ENCODE measurements at places on chromosomes 7 and 10. TPM values are rescaled to one million over a fixed set of nuclear protein-coding genes. Genes with fewer than 3 reads are reported as not detected.
A peak's percentile ranks its signal among the peaks of the same experiment; 100 is the strongest.

- no peak overlapping the region for H3K4me3 ChIP-seq
- H3K4me1 ChIP-seq = no peaks in the 10 kb centered on the region
- H3K36me3 ChIP-seq = no peaks in the 10 kb centered on the region
- H3K27me3 ChIP-seq = no peaks in the 10 kb centered on the region
Observed at GRCh38 chr7:83486957-83487356, 162.0 kb downstream of the SEMA3E start.

GRCh38 chr7:131506597-131506996 lies 49.8 kb downstream of the PODXL start:
- no peak overlapping the region for H3K27ac ChIP-seq
- H3K36me3 ChIP-seq = no peaks in the 10 kb centered on the region
- H3K4me3 ChIP-seq = no peak overlapping the region
- DNase-seq = no peak
- H3K4me1 ChIP-seq = no peaks in the 10 kb centered on the region

DNA sequence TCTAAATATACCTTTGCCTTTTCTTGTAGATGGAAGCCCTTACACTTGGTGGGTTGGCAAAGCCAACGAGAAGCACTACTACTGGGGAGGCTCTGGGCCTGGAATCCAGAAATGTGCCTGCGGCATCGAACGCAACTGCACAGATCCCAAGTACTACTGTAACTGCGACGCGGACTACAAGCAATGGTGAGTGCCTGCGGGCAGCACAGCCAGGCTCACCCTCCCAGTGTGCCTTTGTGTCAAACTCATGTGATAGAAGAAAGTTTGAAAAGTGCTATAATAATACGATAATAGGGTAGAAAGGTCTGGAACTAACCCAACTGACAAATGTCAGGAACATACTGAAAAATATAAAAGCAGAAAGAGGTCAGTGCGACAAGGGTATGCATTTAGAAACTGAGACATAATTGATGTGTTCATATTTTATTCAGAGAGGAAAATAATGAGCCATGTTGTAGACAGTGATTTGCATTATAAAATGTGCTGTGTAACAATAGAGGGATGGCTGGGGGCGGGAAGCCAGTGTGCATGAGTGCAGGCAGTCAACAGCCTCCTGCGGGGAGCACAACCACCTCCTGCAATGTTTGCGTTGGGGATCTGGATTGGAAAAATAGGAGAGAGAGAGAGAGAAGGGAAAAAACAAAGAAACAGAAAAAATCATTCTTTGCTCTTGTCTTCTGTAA lies 686.9 kb upstream of the C7orf33 start:
- no peak overlapping the region for H3K4me3 ChIP-seq
- no peak overlapping the region for H3K27ac ChIP-seq
- no peak for DNase-seq
- no peaks in the 10 kb centered on the region for H3K27me3 ChIP-seq
- no peaks in the 10 kb centered on the region for H3K36me3 ChIP-seq
- no peaks in the 10 kb centered on the region for H3K4me1 ChIP-seq

- H3K4me1 ChIP-seq = no peaks in the 10 kb centered on the region
- H3K27ac ChIP-seq = no peak overlapping the region
- no peak overlapping the region for H3K4me3 ChIP-seq
- no peaks in the 10 kb centered on the region for H3K27me3 ChIP-seq
Observed at GRCh38 chr7:146864644-146865043, 748.0 kb downstream of the CNTNAP2 start.

- H3K4me3 ChIP-seq = no peak overlapping the region
- no peak for DNase-seq
- no peaks in the 10 kb centered on the region for H3K4me1 ChIP-seq
- H3K27me3 ChIP-seq = no peaks in the 10 kb centered on the region
- H3K36me3 ChIP-seq = no peaks in the 10 kb centered on the region
- H3K27ac ChIP-seq = no peak overlapping the region
Observed at GRCh38 chr10:130808686-130809085, 502.8 kb downstream of the TCERG1L start.

GRCh38 chr7:2527505-2528467 lies 8.2 kb downstream of the LFNG start:
- H3K27me3 ChIP-seq = no peaks in the 10 kb centered on the region
- H3K27ac ChIP-seq = peak overlapping the region; percentile 71

- H3K27me3 ChIP-seq = no peaks in the 10 kb centered on the region
- H3K4me1 ChIP-seq = no peaks in the 10 kb centered on the region
- H3K4me3 ChIP-seq = no peak overlapping the region
- no peak for DNase-seq
Observed at GRCh38 chr10:112732277-112732921, 217.6 kb upstream of the TCF7L2 start.

GRCh38 chr10:132264306-132264950 lies 43.3 kb downstream of the STK32C start:
- no peak for DNase-seq
- no peak overlapping the region for H3K27ac ChIP-seq
- H3K4me1 ChIP-seq = no peaks in the 10 kb centered on the region
- no peaks in the 10 kb centered on the region for H3K27me3 ChIP-seq

GRCh38 chr10:72796042-72796441 lies 97.5 kb upstream of the OIT3 start:
- H3K36me3 ChIP-seq = no peaks in the 10 kb centered on the region
- H3K4me3 ChIP-seq = no peak overlapping the region

DNA sequence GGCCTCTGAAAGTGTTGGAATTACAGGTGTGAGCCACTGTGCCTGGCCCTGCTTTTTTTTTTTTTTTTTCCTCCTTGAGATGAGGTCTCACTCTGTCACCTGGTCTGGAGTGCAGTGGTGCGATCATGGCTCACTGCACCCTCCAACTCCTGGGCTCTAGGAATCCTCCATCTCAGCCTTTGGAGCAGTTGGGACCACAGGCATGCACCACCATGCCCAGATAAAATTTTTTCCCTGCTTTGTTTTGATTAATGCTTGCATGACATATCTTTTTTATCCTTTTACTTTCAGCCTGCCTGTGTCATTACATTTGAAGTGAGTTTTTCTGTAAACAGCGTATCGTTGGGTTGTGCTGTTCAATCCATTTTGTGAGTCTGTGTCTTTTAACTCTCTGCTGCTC lies 97.0 kb downstream of the ANKRD61 start:
- H3K27me3 ChIP-seq = no peaks in the 10 kb centered on the region
- no peak for DNase-seq
- no peaks in the 10 kb centered on the region for H3K36me3 ChIP-seq

DNA sequence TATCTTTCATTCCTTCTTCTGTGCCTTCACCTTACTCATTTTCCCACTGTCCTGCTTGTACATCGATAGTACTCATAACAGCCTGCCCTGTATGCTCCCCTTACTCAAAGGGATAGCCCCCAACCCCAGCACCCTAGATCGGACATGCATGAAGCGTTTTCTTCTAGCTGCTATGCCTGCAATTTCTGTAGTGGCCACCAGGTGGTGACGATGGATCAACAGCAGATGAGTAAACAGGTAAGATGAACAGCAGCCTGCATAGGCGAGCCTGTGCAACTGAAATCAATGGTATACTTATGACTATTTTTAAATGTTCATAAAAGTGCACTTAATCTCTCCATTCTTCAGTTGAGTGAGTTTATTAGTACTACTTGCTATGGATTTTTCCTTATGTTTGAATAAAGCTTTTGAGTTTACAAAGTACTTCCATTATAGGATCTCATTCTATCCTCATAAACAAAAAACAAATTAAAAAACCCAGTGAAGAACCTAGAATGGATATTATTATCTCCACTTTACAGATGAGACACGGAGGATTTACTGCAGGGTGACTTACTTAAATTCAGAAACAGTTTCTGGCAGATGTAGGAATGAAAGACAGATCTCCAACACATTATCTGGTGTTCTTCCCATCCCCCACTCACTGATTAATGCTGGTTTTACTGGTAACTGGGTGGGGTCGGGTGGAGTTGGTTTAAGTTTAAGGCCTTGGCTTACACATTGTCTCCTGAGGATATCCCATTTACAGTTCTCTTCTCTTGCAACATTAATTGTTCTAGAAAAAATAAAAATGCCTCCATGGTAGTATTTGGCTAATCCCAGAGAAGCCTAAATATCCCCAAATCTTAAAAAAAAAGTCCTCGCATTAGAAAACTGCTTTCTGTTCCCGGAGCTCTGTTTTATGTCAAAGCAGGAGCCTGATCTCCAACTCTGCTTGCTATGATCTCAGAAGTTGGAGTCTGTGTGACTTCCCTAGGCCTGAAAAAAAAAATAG lies 222.1 kb downstream of the GLI3 start:
- no peak overlapping the region for H3K4me3 ChIP-seq
- no peaks in the 10 kb centered on the region for H3K36me3 ChIP-seq
- H3K27me3 ChIP-seq = no peaks in the 10 kb centered on the region
- H3K4me1 ChIP-seq = no peaks in the 10 kb centered on the region
- DNase-seq = peak; percentile 70

DNA sequence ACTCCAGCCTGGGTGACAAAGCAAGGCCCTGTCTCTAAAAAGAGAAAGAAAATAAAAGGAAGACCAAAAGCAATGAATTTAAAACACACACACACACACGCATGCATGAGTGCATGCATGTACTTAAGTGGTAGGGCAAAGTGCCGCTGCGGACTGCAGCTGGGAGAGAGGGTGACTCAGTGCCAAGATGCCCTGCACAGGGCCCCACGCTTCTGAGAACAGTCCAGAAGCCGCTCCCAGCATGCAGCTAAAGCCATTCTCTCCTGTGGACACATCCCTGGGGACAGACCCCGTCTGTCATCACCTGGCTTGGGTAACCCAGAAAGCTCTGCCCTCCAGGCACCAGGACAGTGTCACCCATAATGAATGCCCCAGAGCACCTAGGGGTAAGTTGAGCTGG lies 61.0 kb upstream of the MYL10 start:
- no peak overlapping the region for H3K4me3 ChIP-seq
- H3K4me1 ChIP-seq = no peaks in the 10 kb centered on the region
- no peak overlapping the region for H3K27ac ChIP-seq
- H3K36me3 ChIP-seq = no peaks in the 10 kb centered on the region
- no peaks in the 10 kb centered on the region for H3K27me3 ChIP-seq

DNA sequence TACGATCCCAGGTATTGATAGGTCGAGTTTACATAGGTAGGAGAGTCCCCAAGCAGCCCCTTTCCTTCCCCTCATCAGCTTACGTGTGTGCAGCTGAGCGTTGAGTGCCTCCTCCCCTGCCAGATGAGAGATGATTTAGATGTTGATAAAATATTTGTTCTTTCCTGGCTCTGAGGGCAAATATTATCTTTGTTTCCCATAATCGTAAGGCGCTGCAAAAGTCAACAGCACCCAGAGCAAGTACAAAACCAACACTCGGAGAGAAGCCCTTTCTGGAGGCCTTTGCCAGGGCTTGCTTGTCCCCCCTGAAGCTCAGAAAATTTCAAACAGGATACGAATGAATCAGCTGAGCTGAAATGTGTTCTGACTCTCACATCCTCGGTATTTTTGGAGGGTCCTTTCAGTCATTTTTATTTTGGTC lies 683.2 kb downstream of the LRMDA start:
- no peak overlapping the region for H3K27ac ChIP-seq
- H3K4me1 ChIP-seq = no peaks in the 10 kb centered on the region
- no peak for DNase-seq
- no peaks in the 10 kb centered on the region for H3K36me3 ChIP-seq

DNA sequence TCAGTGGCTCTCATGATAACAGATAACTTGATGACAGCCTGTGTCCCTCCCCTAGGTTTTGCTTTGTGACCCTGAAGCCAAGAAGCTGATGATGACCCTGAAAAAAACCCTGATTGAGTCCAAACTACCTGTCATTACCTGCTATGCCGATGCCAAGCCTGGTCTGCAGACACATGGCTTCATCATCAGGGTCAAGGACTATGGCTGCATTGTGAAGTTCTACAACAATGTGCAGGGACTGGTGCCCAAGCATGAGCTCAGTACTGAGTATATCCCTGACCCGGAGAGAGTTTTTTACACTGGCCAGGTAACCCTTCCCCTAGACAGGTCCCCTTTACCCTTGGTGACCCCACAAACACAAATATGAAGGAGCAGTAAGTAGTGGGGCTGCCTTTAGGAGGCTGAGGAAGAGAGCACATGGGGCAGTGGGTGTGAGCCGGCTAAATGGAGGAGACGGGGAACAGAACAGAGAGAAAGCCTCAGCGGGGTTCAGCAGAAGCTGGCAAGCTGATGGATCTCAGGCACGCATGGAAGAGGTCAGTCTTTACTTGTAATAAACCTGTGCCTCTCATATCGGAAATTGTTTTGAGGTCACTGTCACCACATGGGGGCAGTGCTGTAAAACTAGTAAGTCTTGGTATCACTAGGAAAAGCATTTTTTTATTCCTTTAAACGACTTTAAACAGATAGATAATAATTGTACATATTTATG lies 20.2 kb downstream of the PDCD11 start:
- H3K27ac ChIP-seq = no peak overlapping the region

GRCh38 chr10:125194814-125195213 lies 34.5 kb upstream of the CTBP2 start:
- no peaks in the 10 kb centered on the region for H3K36me3 ChIP-seq
- H3K4me3 ChIP-seq = no peak overlapping the region
- no peaks in the 10 kb centered on the region for H3K4me1 ChIP-seq
- H3K27me3 ChIP-seq = no peaks in the 10 kb centered on the region
- no peak for DNase-seq
- no peak overlapping the region for H3K27ac ChIP-seq

DNA sequence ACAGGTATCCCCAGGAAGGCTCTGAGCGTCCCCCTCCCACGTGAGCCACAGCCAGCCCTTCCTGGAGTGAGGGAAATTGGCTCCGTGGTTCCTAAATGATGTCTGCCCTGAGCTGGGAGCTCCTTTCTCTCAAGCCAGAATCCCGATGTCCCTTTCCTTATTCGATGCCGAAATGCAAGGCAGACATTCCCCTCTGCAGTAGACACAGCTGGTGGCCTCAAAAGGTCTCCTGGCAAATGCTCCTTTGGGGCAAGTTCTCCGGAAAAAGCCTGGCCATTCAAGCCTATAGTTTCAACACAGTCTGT lies 98.9 kb downstream of the HIP1 start:
- no peak overlapping the region for H3K27ac ChIP-seq
- no peak for DNase-seq
- no peaks in the 10 kb centered on the region for H3K4me1 ChIP-seq
- peak overlapping the region; percentile 68 for H3K4me3 ChIP-seq
- no peaks in the 10 kb centered on the region for H3K36me3 ChIP-seq

DNA sequence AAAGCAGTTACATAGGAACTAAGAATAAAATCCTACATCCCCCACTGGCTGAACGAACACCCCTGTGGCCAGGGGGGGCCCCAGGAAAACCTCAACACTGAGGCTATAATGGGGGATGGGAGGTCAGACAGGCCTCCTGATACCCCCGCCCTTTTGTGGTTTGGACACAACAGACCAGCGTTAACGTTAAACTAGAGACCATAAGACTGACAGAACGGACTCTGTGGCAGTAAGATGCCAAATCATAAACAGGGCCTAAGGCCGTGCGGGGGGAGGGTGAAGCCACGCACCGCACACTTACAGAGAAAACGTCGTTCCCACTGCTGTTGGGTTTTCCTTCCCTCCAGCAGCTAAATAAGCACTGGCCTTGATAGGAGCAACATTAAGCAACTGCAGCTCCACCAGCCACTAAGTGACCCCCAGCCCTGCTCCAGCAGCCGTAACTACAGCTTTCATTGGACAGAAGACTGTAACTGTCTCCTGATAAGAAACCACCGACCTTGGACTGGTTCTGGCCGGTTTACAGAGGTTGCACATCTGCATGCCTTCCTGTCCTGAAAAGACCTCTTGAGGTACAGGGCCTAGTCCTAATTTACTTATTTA lies 3.4 kb upstream of the PPP2R2D start:
- H3K36me3 ChIP-seq = no peaks in the 10 kb centered on the region
- H3K4me1 ChIP-seq = peaks cover 3% of the 10 kb centered on the region
- no peak overlapping the region for H3K4me3 ChIP-seq
- no peak for DNase-seq
- H3K27ac ChIP-seq = no peak overlapping the region

EXOC6 gene
- total RNA-seq = 15.2 TPM

GPC2 gene
- total RNA-seq = 4.0 TPM

C1GALT1 gene
- 33.9 TPM for total RNA-seq

GDF10 gene
- 0.37 TPM for total RNA-seq

ANKRD7 gene
- not detected for total RNA-seq

OLAH gene
- not detected for total RNA-seq

SPDYE8 gene
- not detected for total RNA-seq

CH25H gene
- total RNA-seq = 1.7 TPM
